ENCODE measurements at places on chromosomes 2 and 18.

GRCh38 chr18:3048121-3048520, 35.2 kb upstream of the LPIN2 start:
- no peak for DNase-seq

GRCh38 chr2:148046802-148047201, 25.9 kb downstream of the MBD5 start:
- DNase-seq: peak; percentile 20

DNA sequence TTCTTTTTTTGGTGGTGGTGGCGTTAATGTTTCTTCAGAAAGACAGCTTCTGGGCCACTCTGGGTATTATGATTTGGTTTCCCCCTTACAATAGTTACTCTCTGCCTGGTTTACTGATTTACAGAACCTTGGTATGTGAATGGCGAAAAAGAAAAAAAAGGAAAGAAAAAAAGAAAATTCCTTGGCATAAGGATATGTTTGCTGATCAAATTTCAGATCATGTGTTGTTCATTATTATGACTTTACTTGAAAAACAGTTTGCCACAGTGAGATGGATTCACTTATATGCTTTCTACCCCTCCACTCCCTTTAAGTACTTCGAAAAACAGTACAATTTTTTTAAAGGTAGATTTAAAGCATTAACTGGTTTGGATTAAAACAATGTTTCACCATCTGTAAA, 21.0 kb downstream of the BCL11A start:
- no peak for DNase-seq

GRCh38 chr2:25701801-25702200, 28.4 kb upstream of the DTNB start:
- DNase-seq: no peak

DNA sequence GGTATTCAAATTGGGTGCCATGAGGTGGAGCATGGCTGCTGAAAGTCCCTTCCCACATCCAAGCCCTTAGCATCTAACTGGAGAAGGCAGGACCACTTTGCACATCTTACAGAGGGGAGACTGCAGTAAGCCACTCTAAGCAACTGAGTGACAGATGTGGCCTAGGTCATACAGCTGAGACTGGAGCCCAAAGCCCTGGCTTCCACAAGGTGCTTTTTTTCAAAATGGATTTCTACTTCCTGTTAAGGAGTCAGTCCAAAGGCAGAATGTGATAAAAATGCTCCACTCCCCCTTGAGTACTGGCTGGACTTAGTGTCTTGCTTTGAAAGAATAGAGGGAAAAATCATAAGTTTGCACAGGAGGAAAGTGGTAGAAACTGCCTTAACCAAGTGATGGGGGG, 424.0 kb upstream of the SPRED2 start:
- no peak for DNase-seq

- no peak for DNase-seq
Measured at GRCh38 chr2:219739866-219740440, 112.5 kb downstream of the SLC4A3 start.

GRCh38 chr2:236250909-236251579, 13.2 kb downstream of the ASB18 start:
- DNase-seq: no peak

DNA sequence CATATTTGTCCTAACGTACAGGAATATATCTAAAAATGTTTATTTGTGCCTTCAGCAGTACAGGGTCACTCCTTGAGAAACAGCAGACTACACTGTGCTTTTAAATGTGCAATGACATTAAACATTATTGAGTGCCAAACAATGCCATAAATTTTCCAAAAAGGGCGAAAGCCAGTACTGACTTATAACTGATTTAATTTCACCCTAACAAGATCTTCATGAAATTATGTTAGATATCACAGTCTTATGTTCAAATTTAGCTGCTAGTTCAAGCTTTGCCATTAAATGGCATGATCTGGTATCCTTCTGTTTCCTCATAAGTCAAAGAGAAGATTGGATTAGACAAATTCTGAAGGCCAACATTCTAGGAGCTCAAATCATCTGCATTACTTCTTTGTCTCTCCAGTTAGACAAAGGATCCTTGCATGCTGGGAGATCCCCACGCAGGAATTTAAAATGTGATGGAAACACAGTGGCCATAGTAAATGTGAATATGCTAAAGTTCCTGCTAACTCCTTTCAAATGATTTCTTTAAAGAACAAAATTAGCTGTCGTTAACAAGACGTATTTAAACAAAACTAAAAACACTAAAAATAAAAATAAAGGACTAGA, 129.3 kb upstream of the STON1 start:
- no peak for DNase-seq

GRCh38 chr2:54595161-54595803, 128.2 kb upstream of the EML6 start:
- DNase-seq: no peak
